Muscle of back (tissue), 13 donors: ENCODE measurements at places on chromosomes 6 and 20.
A peak's percentile ranks its signal among the peaks of the same experiment; 100 is the strongest.

DNA sequence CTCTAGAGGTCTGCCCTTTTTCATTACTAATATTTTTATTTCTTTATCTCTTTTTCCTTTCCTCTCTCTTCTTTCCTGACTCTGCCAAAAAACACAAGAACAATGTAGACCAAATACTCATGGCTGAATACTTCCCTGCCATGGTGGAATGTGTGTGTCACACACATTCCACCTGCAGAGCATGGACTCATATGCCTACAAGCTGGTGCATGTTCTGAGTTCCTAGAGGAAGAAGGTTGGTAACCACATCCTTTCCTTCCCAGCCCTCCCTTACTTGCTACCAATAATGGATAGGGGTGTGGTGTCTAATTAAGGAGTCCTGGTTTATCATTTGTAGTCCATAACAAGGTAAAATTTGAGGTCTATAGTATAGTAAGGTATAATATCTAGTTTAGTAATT lies 15.2 kb upstream of the CST9L start:
- no peak for DNase-seq

DNA sequence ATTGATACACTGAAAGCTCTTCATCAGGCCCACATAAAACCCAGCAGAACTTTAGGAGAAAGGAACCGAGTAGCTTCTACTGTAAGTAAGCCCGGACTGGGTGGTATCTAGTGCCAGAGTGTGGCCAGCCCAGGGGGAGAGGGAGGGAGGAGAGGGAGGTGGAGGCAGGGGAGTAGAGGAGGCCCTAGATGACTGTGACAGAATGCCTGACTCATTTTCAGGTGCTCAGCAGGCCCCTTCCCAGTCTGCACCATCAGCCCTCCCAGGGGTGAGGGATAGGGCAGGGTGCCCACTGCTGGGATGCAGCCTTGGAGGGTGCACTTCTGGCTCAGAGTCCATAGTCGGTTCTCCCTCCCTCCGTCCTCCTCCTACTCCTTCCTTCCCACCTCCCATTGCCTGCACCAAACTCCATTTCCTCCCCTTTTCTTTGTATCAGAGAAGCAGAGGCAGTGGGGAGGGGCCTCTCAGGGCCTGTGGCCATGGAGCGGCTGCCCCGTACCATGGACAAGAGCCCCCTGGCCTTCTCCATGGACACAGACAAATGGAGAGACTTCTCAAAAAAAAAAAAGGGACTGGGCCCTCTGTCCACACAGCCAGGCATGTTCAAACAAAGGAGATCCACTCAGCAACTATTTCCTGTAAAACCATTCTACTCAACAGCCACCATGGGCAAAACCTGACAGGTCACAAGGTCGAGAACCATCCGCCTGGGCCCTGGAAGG lies 184.9 kb upstream of the SNX9 start:
- DNase-seq = no peak

DNA sequence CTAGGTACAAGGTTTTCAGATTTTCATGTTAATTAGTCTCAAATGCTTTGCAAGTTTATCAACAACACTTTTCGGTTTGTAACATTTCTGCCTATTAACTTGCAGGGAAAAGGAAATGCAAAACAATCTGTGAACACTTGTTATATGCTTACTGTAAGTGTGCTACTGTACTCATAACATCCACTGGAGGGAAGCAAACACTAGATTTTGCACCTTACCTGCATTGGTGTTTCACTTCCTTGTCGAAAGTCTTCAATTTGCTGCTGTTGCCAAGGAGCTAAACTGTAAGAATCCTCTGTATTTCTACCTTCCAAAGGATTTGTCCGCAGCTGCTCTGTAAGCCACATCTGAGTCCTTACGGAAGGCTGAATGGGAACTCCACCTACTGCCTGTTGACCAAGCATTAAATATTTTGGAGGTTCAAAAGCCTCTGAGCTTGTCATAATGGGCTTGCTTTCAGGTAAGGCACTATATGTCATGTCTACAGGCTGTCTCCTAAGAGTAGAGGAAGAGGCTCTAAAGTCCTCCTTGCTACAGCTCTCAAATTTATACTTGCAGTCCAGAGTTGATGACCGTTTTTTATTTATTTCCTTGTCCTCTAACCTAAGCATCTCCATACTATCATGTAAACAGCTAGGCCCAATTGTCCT lies 17.3 kb downstream of the PLN start:
- DNase-seq = no peak

- DNase-seq = no peak
Measured at GRCh38 chr20:59014680-59015389, 4.4 kb upstream of the TUBB1 start.

DNA sequence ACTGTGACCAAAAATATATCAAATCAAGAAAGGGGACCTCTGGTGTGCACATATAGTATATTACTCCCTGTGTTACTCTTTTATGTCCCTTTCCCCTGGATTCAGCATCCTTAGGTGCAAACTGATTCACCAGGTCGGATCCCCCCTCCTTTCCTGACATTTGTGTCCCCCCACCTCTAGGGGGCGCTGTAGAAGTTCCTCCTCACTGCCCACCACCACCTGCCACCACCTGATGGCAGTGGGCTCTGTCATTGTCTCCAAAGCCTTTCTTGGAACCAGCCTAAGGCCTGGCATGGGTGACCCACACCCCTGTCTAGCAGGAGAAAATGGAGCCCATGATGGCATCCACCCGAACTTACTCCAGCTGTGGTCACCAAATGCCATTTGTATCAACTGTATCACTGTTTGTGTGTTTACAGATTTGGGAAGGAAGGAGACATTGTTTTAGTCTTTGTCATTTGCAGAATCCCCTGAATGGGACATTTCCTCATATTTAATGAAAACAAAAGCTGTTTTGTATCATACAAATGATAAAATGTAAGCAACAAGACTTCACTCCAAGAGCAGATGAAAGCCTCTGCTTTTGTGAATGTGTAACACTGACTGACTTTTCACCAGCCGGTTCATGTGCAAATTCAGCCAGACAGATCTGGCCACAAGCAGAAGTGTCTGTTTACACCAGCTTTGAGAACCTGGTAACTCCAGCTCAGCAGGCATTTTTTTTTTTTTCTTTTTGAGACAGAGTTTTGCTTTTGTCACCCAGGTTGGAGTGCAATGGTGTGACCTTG lies 66.2 kb downstream of the ARMC2 start:
- DNase-seq = no peak

- DNase-seq = no peak
Measured at GRCh38 chr6:39853604-39854003, 61.4 kb downstream of the DAAM2 start.

DNA sequence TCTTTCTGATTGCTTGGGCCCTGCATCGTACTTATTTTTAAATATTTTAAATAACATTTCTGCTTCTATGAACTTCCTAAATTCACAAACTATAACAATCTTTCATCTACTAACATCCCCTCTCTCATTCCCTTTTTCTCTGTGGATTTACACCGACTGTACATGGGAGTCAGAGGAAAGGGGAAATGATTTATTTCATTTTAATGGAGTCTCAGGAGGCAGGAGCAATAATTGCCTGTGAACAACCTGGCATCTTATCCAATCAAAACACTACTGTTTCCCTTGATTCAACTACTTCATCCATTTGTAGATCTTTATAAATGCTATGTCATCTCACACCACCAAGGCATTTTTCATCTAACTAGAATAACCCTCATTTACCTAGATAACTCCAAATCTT lies 89.6 kb downstream of the FHL5 start:
- DNase-seq = no peak

DNA sequence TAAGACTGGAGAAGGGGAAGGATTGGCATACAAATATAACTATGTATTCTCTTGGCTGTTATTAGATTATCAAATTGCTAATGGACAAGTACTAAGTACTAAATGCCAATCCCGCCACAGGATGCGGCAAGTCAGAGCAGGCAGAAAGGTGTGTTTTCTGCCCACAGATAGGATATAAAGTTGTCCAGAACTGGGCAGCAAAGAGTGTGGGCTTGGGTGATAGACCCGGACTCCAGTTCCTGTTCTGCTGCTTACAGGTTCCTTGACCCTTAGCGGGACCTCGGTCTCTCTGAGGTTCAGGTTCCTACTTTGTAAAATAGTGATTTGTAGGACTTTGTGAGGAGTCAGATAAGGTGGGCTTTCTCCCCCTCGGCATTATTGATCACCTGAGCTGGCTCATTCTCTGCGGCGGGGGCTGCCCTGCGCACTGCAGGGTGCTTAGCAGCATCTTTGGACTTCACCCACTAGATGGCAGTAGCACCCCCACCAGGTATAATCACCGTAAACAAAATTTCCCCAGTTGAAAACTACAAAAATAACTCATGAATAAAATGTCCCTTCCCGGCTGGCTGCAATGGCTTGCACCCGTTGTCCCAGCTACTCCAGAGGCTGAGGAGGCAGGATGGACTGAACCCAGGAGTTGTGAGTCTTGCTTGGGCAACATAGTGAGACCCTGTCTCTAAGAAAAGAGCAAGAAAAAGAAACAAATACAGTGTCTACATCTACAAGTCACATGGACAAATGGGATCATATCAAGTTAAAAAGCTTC lies 193.1 kb downstream of the DOK5 start:
- DNase-seq = no peak

DNA sequence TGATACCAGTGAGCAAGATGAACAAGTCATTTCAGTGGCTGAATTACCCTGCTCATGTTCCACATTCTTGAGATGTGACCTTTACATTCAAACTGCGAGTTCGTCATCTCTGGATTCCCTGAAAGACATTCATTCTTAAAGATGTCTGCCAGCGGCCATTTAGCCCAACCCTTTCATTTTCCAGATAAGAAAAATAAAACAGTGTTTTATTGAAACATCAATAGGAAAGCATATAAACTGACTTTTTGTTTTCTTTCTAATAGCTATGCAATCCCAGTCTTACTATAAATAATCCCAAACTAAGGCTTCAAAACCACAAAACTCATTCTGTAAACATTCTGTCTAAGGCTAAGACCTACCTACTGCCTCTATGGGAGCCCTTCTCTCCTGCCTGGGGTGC lies 134.0 kb downstream of the SAMD5 start:
- DNase-seq = no peak

DNA sequence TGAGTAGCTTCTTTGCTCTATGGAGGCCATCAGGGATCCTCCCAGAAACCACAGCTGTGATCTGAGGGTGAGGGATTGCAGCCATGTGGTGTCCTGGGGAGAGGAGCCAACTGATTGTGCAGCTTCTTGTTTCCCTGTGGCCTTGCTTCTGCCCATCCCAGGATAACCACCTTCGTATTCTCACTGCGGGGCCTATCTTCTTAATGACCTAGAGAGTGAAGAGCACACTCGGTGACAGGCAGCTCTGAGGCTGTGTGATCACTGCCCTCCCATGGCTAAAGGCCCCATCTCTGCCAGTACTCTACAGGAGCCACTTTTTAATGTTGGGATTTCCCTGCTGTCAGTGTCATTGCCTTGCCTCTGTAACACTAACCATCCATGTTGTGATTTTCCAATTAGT lies 5.3 kb upstream of the RAET1L start:
- DNase-seq = no peak

GRCh38 chr6:45637611-45638257 lies 260.0 kb upstream of the SUPT3H start:
- DNase-seq = no peak

DNA sequence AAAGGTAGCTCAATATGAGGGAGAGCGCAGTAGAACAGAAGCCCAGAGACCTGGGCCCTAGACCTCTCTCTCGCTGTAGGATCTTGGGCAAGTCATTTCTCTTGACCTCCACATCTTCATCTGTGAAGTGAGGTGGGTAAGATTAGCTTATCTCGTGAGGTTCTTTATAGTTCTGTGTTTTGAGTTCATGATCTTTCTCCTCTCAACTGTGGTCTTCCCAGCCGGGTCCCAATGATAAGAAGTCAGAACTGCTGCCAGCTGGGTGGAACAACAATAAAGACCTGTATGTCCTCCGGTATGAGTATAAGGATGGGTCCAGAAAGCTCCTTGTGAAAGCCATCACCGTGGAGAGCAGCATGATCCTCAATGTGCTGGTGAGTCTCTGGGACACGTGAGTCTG lies 6.9 kb downstream of the PSMF1 start:
- no peak for DNase-seq

GRCh38 chr6:30446259-30446658 lies 43.0 kb upstream of the HLA-E start:
- no peak for DNase-seq

DNA sequence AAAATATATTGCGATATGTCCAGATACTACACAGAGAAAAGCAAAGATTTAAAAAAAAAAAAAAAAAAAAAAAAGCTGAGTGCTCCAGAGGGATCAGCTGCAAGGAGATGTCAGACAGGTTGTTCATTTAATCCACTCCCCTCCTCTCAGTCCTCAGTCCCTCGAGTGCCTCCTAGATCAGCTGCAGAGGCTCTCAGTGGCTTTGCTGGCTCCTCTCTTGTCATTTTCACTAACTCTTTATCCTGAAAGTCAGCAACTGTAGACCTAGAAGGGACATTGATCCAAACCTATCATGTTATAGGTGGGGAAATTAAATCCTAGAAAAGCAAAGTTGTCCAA lies 61.6 kb downstream of the KIAA0319 start:
- no peak for DNase-seq

DNA sequence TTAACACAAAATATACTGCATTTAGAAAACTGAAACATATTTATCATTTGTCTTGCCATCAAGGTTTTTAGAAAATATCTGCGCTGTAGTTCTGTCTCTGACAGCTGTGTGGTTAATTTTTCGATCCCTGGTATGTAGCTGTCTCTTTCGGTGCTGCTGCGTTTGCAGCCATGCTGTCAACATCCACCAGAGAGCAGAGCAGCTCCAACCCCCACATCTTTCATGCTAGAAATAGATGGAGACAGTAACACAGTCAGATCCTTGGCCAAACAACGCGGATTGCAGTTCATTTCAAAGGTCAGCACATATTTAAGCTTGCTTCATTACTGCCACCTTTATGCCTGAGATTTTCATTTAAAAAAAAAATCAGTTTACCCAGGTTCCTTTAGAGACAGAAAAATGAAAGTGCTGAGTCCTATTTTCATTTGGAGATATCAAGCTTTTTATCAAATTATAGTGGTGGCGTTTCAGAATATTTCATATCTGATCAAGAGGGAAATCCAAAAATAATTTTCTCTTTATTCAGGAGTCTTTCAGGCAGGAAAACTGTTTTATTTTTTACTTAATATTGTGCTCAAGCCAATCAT lies 157.7 kb upstream of the MMS22L start:
- DNase-seq = peak; percentile 10

DNA sequence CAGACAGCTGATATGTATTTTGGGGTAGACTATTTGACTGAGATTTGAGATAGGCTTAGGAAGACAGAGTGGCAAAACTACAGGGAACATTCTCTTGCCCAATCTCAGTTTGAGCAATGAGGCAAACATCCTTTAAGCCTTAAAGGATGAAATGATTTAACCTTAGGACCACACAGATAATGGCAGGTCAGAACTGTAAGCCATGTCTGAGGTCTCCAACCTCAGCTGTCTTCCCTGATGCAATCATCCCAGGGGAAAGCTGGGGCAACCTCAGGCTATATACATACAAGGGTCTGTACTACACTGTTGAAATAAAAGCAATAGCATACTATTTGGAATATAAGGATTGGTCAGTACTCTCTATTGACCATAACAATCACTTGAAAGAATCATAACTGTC lies 83.8 kb upstream of the NUP153 start:
- no peak for DNase-seq
